GM19239 (cell line): ENCODE measurements at places on chromosomes 5 and 9.

GRCh38 chr9:92245005-92245797 lies 48.3 kb downstream of the IARS1 start:
- no peak for DNase-seq

DNA sequence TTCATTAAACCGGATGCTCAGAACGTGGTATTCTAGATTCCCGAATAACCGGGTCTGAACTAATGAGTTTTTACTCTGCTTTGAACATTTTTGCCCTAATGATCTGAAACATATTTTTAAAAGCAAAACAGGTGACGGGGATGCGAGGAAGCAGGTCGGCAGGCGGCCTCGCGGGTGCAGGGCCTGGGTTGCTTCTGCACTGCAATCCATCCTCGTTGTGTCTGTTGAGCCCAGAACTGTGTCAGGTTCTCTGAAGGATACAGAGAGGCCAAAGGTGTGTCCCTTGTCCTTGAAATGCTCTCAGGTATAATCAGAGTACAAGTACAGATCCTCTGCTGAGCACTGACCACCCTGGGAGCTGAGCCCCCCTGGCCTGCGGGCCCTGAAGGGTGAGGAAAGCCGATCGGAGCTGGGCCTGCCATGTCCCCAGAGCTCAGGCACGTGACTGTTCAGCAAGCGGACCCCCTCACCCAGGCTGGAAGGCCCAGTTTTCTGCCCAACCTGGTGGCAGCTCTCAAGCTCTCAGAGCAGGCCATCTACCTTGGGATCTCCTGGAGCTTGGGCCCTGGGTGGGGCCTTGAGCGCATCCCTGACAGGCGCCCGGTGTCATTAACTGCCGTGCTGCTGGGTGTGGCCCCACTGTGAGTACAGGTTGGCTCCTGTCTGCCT lies 151.8 kb downstream of the OLFM1 start:
- no peak for DNase-seq

DNA sequence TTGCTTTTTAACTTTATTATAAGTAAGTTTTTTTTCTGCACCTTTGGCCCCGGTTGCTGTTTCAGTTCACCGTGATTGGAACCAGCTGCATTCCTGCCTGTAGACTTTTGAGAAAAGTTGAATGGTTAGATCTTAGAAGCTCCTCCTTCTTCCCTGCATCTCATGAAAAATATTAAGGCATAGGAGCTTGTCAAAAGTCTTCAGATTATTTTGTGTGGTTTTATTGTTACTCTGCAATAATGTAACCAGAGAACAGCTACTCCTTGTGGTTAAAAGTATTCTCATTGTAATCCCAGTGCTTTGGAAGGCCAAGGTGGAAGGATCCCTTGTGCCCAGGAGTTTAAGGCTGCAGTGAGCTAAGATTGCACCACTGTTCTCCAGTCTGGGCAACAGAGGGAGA lies 3.3 kb upstream of the SLC2A8 start:
- no peak for DNase-seq

- no peak for DNase-seq
Observed at GRCh38 chr5:159695741-159696294, 220.5 kb upstream of the ADRA1B start.

DNA sequence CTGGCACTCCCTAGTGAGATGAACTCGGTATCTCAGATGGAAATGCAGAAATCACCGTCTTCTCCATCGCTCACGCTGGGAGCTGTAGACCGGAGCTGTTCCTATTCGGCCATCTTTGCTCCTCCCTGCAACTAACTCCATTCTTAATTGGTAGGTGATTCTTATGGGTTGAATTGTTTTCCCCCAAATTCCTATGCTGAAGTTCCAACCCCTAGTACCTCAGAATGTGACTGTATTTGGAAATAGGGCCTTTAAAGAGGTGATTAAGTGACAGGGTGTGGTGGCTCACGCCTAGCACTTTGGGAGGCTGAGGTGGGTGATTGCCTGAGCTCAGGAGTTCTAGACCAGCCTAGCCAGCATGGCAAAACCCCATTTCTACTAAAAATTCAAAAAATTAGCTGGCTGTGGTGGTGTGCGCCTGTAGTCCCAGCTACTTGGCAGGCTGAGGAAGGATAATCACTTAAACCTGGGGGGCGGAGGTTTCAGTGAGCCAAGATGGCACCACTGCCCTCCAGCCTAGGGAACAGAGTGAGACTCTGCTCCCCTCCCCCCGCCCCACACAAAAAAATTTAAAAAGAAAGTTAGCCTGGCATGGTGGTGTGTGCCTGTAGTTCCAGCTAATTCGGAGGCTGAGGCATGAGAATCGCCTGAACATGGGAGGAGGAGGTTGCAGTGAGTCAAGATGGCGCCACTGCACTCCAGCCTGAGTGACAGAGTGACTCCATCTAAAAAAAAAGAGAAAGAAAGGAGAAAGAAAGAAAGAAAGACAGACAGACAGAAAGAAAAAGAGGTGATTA lies 25.2 kb upstream of the FOCAD start:
- DNase-seq, result no peak

- no peak for DNase-seq
Observed at GRCh38 chr5:36928947-36929346, 52.4 kb downstream of the NIPBL start.

DNA sequence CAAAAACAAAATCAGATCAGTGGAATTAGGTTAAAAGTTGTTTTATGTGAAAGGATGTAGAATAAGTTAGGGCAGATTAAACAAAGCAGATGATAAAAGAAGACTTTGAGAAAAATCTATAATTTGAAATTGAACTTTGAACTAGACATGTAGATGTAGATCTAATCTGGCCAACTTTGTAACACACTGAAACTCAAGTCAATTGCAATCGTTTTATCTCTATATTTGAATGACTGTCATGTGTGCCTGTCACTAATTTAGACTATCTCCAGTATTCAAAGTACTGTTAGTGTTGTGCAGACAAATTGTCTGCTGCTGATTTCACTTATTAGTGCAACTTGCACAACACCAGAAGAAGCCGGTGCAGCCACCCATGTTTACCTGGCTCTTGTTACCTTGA lies 39.8 kb downstream of the ACOT12 start:
- no peak for DNase-seq

GRCh38 chr5:1732238-1732941 lies 67.2 kb downstream of the MRPL36 start:
- DNase-seq, result no peak

DNA sequence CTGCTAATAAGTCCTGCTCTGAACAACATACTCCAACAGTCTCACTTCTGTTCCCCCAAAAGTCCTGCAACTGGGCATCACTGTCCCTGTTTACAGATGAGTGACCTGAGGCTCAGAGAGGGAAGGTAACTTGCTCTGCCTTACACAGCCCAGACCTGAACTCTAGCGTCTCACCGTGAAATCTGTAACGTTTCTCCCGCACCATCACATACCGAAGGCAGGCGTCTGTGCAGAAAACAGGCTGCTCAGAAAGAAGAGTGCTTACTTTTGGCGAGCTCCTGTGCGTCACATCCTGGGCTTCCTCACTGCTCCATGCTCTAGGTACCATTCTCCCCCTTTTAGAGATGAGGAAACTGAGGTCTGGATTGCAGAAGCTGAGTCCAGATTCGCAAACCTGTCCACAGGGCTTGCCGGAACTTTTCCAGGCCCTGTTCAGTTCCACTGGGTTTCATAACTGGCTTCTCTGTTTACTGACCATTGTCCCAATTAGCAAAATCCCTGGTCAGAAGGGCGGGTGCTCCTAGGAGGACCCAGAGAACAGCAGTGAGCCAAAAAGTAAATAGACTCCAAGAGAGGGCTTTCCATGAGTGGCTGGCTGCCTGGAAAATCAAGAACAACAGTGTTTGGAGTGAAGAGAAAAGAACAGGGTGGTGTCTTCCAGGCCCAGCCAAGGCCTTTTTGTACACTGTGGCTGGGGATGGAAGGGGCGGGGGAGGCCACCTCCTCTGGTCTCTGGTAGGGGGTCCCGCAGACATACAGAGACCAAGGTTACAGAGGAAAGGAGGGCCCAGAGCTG lies 27.1 kb downstream of the GSN start:
- no peak for DNase-seq

GRCh38 chr9:33127881-33128280 lies 39.3 kb downstream of the B4GALT1 start:
- no peak for DNase-seq

- no peak for DNase-seq
Observed at GRCh38 chr9:126348911-126349550, 22.4 kb downstream of the MVB12B start.

GRCh38 chr5:123511290-123511647 lies 708 bp upstream of the CSNK1G3 start:
- DNase-seq, result no peak

DNA sequence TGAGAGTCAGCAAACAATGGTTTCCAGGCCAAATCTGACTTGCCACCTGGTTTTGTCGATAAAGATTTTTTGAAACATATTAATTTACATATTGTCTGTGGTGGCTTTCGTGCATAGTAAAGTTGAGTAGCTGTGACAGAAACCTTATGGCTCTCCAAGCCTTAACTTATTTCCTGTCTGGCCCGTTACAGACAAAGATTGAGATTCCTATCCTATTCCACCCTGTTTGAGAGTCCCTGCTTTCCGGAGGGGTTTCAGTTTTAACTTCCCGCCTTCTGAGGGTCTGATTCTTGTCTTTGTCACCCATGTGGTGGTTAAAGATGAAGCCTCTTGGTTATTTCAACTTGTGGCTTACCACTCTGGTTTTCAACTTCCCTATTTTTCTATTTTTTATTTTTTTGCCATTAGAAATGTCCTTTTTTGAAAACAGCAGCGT lies 11.4 kb downstream of the OTULIN start:
- no peak for DNase-seq

DNA sequence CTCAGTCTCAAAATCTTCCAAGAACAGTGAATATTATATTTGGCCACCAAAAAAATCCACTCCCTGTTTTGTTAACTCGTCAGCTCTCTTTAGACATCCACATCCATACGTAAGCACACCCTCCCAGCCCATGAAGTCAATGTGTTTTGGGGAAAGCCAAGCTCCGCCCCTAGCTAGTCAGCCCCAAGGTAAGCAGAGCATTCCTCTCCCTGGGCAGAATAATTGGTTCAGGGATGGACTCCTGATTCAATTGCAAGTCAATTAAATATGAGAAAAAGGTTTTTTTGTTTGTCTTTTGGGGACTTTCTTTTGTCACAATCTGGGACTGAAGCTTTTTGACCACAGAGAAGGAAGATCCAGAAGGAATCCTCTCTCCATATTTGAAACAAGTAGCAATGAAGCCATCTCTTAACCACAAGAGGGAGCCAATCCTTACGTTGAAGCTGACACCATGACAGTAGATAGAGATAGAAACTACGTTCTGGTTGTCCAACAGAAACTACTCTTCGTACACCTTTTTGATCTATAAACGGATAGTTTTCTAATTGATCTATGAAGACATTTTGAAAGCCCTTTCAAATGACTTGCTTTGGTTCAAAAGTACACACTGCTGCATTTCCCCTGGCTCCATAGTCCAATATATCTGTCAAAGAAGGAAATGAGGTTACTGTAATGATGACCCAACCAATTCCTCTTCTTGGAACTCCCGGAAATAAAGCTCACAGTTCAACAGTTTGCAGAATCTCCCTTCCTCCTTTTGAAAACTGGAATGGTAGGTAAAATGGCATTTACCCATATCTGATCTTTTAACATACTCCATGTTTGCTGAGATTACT lies 166.4 kb downstream of the TLE1 start:
- DNase-seq, result peak; percentile 8

GRCh38 chr5:125181955-125182354 lies 435.5 kb upstream of the ZNF608 start:
- DNase-seq, result no peak

DNA sequence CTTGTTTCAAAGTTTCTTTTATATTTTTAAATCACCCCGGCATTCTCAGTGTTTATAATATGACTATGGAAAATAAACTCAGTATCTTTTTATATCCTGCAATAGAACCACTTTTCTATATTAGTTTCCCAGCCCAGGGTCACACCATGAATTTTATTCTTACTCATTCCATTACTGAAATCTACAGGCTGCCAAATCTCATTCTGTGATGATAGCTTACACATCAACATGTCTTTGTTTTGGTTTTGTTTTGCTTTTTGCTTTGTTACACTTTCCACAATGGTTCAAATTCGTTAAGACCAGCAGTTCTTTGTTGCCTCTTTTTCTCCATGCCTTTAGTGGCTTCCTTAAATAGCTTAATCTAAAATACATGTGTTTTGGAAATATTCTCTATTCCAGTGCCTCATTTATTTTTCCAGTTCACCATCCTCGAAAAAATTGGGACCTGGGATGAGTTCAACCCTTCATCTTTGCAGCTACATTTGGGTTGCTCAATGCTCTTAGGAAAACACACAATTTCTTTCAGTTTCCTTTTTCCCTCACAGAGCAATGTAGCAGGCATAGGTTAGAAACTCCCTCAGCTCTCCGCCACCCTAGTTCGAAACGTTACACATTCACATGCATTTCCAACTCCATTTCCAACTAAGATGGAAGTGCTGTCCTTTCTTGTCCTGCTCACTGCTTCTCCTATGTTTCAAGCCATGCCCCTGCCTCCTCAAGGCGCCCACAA lies 1146.3 kb downstream of the MAT2B start:
- DNase-seq, result no peak

DNA sequence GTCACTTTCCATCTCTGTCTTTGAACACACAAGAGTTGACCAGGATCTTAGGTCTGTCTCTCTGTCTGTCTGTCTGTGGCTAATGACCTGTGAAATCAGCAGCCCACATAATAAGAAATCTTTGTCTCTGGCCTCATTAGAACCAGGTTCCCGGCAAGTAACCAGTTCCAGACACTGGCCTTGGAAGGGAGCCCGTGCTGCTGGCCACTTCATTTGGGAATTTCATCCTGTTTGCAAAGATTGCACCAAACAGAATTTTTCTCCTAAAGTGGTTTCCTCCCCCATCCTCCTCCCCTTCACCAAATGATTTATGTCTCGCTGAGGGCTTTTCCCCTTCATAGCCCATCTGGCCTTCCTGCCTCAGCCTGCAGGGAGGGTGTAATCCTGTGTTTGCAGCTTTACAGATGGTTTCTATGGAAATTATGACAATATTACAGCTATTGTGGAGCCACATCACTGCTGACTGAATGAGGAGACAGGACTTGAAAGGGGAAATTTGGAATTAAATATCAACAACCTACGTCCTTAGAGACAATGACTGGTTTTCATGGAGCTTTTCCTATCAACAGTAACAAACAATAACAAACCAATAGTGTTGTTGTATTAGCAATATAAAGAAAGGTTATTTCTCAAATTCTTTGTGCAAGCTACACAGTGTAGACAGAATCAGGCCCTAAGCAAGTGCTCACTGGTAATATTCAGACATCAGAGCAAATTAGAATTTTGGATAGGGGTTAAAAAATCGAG lies 25.7 kb downstream of the DPYSL3 start:
- DNase-seq, result no peak

GRCh38 chr5:113205807-113206206 lies 229.0 kb downstream of the TSSK1B start:
- no peak for DNase-seq

GRCh38 chr5:23742701-23743100 lies 235.3 kb downstream of the PRDM9 start:
- no peak for DNase-seq

DNA sequence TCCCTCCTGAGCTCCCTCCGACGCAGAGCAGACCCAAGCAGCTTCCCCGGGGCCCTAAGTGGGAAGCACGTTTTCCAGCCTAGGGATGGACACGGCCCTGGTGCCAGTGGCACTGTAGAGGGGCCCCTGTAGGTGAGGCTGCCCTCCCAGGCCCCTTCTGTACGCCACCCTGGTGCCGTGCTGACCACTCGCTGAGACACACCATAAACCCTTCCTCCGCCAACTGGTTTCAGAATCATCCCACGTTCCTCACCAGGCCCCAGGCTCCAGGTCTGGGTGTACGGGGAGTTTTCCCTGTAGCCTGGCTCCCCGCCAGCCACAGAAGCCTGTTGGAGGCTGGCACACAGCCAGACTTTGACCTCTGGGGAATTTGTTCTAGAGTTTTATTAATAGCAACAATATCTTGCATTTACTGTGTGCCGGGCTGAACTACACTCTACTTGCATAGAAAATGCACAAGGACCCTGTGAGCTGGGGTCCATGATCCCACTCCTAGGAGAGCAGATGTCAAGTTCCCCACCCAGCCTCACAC lies 18.2 kb upstream of the WDR38 start:
- no peak for DNase-seq
